CD4-positive, alpha-beta T cell treated with Interleukin-17A for 1 hour (primary cell): ENCODE measurements at places on chromosomes 4 and X.

- no peak for DNase-seq
These were observed 133.8 kb downstream of the SMIM20 start for GRCh38 chr4:26047795-26048194.

- DNase-seq, result no peak
These were observed 3.3 kb upstream of the DUSP9 start for GRCh38 chrX:153643431-153644351.

DNA sequence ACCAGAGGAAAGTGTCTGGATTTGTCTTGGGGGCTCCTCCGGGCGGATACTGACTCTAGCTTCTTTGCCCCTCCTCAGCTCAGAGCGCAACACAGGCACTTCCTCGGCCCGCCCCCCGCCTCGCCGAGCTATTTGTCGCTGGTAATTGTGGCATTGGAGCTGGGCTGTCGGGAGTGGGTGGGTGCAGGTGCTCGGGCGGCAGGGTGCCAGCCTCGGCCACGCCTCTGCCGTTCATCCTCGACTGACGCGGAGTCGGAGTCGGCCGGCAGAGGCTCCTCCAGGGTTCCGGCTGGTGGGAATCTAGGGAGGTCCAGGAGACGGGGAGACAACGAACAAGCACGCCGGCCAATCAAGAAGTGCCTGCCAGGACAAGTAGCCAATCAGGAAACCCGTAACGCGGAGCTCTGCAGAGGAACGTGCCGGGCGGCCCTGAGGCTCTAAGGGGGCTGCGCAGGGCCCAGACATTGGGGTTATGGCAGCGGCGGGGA, 3.9 kb upstream of the SYN1 start:
- DNase-seq, result peak; percentile 59

GRCh38 chr4:15706646-15707362, 3.9 kb downstream of the BST1 start:
- DNase-seq, result no peak

DNA sequence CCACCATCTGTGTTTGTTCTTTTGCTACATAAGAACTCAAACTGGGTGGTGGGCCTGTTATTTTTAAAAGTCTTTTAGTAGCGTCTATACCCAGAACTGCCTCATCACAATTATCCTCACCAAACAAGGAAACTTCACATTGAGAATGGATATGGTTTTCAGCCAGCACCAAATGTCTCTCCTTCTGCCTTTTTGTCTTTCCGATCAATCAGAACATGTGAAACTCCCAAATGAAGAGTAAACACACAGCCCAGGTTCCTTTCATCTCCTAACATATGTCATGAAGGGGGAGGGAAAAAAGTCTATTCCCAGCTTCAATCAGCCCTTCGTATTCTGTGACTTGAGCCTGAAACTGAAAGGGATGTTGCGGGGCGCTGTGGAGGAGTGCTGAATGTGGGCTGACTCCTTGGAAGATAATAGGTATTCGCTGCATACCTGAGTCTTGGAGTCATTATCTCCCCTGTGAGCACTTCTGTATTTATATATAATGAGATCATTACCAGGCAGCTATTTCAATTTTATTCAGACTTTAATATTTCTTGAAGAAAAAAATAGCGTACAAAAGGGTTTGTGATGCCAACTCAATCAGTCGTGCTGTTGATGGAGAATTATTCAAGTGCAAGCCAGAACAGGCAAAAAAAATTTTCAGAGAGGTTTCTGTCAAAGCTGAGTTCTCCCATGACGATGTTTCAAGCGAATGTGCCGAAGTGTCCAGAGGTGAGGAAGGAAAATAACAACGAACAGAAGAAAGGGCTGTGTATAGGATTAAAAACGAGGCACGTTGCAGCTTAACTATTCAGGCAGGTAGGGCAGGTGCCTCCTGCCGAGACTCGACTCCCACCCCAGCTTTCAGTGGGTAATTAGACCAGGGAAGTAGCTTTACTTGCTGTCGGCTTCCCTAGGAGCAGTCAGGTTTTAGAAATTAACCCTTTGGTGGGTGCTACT, 163.9 kb upstream of the NOCT start:
- DNase-seq, result no peak

GRCh38 chr4:118921786-118922185, 33.1 kb downstream of the SYNPO2 start:
- DNase-seq, result no peak

GRCh38 chrX:21382715-21383114, 8.5 kb downstream of the CNKSR2 start:
- DNase-seq, result peak; percentile 7

DNA sequence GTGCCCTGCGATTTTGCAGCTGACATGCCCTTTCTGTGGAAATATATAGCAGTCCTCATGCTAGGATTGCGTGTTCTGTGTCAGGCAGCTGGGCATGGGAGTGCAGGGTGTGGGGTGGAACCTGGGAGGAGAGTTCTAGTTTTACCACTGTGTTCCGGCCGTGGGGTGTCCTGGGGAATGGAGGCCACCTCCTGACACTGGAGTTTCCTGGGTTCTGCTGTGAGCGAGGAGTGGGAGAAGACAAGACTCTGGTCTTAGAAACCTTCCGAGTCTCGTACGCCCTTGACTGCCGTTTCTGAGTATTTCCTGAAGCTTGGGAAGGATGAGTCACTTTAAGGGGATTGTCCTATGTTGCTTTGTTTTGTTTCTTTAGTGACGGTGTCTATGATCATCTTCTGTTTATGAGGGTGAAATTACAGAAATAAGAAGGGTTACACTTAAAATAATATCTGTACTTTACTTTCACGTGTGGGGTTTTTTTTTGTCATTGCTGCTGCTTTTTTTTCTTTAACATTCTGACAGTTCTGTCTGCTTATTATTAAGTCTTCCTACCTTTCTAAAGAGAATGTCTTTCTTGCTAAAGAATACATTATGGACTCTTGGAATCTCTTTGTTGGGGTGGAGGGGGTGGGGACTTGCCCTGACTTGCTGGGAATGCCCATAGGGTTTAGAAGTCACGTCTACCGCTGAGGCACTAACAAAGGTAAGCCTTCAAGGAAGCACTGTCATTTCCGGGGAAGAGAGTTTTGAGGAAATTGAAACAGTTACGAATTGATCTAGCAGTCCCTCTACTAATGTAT, 19.1 kb downstream of the CD99 start:
- peak; percentile 62 for DNase-seq

DNA sequence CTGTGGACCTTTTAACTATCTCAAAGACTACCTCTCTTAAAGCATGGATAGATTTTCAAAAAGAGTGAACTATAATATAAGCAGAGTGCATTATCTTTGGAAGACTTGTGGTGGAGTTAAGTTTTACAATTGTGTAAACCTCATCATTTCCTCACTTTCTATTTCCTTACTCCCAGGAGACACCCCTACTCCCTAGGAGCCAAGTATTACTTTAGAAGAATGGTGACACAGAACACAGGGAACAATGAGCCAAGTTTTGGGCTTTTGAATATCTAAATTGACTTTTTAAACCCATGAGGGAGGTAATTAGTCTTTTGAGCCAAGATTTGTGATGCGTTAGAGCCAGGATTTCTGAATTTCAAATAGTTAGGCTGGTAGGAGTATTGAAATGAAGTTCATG, 78.9 kb upstream of the UNC5C start:
- no peak for DNase-seq

- no peak for DNase-seq
These were observed 49.8 kb downstream of the DLG3 start for GRCh38 chrX:70494441-70494840.

DNA sequence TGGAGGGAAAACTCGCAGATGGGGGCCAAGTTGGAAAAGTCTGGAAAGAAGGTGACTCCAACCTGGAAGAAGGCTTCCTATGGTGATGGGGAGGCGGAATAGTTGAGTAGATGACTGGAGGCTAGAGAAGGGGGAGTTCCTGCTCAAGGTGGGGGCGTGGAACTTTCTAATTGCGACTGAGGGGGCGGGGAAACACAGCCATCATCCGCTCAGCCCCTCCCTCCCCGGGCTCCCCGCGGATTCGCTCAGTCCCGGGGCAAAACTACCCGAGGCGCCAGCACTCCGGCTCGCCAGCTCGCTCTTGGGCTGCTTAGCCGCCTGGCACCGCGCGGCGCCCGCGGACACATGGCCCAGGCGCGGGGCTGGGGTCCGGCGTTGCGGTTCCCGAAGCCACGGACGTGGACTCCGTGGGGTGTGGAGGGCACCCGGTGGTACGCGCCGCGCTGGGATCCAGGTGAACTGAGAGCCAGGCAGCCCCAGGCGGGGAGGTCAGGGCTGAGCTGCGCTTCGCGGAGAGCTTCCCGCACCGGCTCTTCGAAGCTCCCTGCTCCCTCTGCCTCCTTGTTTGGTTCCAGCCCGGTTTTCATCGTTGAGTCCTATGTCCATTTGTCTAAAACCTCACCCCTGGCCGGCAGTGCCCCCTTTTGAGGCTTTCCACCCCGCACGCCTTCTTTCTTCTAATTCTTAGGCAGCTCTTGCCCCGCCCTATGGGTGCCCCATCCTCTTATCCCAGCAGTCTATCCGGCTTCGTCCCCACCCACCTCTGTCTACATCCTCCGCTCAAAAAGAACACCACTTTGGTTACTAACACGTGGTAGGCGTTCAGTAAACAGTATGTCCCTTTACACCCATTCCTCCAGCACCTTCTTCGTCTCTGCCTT, 38.9 kb downstream of the STARD8 start:
- DNase-seq, result peak; percentile 17

DNA sequence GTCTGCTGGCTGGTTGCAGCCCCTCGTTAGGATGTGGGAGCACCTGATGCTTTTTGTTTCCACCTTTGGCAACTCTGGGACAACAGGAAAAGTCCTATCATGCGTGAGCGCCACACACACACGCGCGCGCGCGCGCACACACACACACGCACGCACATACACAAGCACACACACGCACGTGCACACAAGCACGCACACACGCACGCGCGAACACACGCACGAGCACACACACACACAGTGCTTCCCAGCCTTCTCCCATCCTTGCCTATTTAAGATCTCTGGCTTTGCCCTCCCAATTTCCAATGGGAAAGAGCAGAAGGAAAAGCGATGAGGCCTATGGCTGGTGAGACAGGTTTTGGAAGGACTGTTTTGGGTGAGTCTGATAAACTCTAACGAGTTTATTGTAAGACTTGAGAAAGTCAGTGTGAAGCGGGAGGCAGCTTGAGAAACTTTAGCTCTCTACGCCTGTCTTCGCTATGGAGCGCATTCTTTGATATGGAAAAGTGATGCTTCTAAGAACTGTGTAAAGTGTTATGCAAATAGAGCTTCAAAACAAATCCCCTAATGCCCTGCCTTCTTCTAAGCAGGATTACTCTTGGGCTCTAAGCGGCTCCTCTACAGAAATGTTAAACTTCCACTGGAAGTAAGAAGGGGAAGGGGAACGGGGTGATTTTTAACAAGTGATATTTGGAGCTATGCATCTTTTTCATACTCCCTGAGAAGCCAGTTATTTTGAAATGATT, 11.8 kb downstream of the SUPT20HL1 start:
- DNase-seq, result no peak

DNA sequence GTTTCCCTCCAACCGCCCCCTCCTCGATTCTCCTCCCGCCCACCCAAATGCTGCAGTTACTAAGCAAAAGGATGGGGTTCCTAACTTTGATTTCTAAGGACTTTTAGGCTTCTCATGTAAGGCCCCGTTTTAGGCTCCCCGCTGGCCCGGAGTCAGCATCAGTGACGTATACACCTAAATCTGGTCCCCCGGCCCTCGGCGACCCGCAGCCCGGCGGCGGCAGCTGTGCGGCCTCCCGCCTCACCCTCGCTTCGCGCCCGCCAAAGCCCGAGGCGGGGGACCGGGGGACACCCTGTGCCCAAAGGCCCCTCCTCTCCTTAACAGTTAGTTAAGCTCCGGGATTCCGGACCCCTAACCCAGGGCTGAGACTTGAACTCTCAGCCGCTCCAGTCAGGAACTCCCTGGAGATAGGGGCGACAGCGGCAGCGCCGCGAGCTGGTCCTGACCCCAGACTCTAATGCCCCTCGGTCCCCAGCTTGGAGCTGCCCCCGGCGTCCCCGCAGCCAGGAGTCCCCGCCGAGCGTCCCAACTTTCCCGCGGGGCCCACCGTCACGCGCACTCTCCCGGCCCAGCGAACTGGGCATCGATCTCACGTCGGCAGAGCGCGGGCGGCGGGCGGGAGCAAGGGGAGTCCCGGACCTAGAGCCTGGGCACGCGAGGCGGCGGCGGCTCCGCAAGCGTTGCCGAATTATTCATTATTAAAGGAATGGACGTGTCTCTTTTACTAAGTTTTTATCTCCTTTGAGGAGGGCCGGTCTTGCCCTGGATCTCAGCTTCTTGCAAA, 1.5 kb upstream of the NR3C2 start:
- peak; percentile 40 for DNase-seq

GRCh38 chrX:13742397-13743176, 8.0 kb downstream of the OFD1 start:
- DNase-seq, result peak; percentile 80

- no peak for DNase-seq
These were observed 99.0 kb upstream of the TRPC3 start for GRCh38 chr4:122050841-122051240.

- no peak for DNase-seq
These were observed 30.4 kb downstream of the FAT1 start for GRCh38 chr4:186693159-186693815.

DNA sequence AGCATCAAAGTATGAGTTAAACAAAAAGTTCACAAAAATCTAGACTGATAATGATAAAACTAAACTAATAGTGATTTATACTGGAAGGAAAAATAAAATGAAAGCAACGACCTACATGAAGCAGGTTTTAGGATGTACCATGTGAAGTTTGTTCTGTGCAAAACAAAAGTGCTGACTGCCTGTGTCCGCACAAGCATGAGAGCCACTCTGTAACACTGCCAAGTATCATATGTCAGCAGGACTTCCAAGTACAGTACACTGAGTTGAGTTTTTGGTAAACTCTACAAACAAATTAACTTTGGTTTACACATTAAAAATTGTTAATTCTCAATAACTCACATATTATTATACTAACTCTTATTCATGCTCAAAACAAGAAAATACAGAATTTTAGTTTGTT, 459.0 kb downstream of the PDGFC start:
- DNase-seq, result no peak

GRCh38 chr4:95596676-95597075, 47.9 kb upstream of the UNC5C start:
- no peak for DNase-seq

- DNase-seq, result no peak
These were observed 160.5 kb upstream of the AGTR2 start for GRCh38 chrX:116009861-116010710.

DNA sequence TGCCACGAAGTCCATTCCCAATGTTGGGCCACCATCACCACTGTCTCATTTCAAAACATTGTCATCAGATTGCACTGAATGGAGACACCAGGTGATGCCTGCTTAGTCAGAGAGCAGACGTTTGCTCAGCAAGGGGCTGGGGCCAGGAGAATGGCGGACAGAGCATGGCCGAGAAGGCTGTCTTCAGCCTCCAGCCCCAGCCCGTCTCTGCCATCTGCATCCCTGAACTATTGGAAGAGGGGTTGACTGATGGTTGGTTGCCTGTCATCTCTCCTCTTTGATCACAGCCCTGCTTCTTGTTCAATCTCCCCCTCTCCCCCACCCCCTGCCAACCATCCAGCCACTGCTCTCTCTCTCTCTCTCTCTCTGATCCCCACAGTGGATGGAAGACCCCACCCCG, 140.9 kb downstream of the SHOX start:
- DNase-seq, result no peak

GRCh38 chrX:69535661-69536060, 31.5 kb downstream of the NALF2 start:
- no peak for DNase-seq
